ENCODE measurements at places on chromosomes 16 and 17.

DNA sequence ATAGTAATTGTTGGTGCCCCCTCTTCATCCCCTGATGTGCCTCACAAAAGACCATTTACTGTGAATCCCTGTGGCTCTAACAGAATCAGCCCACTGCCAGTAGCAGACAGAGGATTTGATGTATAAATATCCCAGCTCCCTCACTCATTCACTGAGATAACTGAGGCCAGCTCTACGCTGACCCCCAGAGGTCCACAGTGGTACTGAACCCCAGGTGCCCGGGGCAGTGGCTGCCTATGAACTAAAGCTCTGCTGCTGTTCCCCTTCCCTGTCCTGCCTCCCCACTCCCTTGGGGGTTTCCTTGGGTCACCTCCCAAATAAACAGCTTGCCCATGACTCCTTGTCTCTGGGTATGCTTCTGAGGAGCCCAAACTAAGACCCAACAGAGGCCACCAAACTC is 295.8 kb downstream of the FOXL1 start:
- DNase-seq: no peak

- no peak for DNase-seq
Observed at GRCh38 chr17:27276653-27277156, 17.2 kb upstream of the WSB1 start.

GRCh38 chr16:22355487-22355908 is 18.9 kb downstream of the CDR2 start:
- no peak for DNase-seq

DNA sequence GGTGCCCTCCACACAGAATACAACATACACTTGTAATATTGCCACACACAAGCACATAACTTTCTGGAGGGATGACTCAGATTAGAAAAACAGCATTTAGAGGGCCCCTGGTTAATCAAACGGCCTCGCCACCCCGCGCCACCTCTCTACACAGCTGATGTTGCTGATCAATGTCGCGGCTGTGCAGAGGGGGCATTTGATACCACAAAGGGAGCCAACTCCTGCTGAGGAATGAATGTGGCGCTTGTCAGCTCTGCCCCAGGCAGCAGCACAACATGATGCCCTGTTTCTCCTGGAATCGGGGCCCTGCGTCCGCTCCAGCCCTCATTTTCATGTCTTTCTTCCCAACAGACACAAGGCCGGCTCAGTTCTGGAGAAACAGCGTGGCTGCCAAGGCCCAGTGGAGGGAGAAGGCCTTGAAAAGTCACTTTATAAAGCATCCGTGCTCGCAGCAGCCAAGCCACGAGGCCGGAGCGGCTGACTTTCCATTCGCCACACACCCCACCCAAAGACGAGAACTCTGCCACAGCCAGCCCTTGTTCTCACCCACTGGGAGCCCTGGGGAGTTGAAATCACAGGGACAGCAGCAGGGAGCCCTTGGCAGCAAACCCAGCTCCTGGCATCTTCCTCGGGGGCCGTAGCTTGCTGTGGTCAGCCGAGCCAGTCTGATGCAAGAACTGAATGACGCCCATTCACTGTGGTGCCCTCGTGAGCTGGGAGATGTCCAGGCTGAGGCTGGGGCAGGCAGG is 65.6 kb downstream of the XYLT1 start:
- DNase-seq: no peak

GRCh38 chr17:40582328-40582901 is 17.1 kb upstream of the CCR7 start:
- DNase-seq: no peak

DNA sequence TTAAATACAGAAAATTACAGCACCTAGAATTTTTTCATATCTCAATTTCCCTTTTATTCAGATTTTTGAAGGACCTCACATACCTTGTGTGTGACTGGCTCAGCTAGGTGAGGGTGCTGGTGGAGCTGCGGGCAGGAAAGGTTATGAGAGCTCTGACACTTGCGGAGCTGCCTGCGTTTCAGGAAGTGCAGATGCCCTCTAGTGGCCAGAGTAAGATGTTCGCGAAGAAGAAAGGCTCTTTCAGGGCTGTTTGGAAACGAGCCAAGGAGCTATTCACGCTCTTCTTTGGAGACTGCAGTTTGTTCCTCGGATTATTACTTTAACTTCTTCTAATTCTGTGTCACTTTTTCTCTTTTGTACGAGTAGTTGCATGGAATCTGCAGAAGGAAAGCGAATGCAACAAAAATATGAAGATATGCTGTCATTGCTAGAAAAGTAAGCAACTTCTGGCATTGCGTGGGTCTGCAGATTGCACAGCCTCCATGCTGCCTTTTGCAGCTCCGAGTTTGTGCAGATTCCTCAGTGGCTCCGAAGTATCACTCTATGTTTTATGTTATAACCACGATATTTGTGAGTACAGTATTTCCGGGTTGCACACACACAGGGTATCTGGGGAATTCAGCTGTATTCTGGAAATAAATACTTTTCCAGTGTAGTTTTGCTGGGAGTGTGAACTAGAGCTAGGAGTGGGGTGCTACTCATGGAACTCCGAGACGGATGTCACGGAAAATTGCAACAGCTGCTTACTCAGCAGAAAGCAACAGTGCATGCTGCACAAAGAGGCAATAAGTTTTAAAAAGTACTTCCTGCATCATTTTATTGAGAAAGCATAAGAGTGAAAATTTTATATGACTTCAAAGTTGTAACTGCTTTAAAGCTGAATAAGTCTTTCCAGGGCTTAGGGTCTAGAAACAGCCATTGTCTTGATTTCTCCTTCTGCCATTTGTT is 46.3 kb downstream of the DNAH9 start:
- DNase-seq: no peak

DNA sequence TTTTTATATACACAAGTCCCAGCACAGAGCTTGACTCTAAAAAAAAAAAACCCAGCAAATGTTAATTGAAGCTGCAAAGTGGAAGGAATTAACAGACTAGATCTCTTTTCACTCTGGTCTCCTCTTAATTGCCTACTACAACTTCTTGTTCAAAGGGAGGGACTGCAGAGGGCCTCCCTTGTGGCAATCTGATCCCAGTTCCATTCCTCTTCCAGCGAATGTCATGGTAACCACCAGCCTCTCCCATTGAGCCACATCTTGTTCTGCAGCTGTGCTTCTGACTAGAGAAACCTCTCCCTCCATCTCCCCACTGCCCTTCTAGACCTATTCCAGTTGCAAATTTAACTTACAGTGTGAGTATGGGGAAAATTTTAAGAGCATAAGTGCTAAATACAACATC is 5.9 kb downstream of the SUPT6H start:
- no peak for DNase-seq
